RWPE1 (cell line): ENCODE measurements at places on chromosomes 1 and 21.
A peak's percentile ranks its signal among the peaks of the same experiment; 100 is the strongest.

- peak; percentile 93 for DNase-seq
Measured at GRCh38 chr21:33434770-33435360, 31.7 kb downstream of the IFNGR2 start.

DNA sequence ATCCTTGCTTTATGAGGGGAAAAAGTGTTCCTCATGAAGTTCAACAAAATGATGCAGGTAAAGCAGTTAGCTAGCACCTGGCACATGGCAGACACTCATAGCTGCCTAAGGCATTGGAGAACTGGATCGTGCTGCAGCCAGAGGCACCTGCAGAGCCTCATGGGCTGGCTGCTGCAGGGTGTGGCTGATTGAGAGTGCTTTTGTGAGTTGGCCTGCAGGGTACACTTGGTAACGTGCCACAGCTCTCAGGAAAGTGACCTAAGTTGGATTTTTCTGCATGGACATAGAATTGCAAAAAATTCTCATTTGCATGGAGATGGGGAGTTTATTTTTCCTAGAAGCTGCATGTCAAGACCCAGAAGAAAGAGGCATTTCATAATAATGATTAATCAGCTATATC is 31.6 kb upstream of the IL20 start:
- DNase-seq: no peak

DNA sequence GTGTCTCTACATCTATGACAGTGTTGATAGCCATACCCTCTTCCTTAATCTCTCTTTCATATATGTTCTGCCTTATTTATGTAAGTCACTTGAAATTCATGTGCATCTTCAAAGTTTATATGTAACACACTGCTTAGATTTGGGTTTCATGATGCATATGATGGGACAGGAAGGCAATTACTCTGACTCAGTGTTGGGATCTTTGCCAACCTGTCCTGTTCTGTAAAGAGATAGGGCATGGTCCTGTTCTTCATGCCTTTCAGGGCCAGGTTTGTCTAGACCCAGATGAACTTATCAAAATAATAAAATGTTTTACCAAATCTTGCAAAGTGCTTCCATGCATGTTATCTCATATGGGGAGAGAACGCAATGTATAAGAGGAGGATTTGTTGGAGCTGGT is 69.5 kb downstream of the TMPRSS15 start:
- no peak for DNase-seq

- DNase-seq: no peak
Measured at GRCh38 chr1:12040457-12041051, 21.3 kb downstream of the MIIP start.

- DNase-seq: no peak
Measured at GRCh38 chr1:243731301-243731891, 118.6 kb downstream of the AKT3 start.

- no peak for DNase-seq
Measured at GRCh38 chr1:172343240-172344160, 77.0 kb upstream of the C1orf105 start.

DNA sequence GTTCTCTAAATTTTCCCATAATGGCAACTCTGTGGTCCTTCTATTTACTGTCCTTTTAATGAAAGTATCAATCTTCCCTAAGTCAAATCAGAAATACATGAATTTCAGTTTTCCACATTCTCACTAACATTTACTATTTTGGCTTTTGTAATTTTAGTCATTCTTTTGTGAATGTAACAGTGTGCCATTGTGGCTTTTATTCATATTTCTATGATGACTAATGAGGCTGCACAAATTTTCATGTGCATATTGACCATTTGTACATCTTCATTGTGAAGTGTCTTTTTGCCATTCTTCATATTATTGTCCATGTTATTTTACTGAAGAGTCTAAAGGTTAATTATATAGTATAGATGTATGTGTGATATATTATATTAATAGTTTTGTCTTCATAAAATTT is 431.0 kb upstream of the BRINP3 start:
- no peak for DNase-seq

- DNase-seq: no peak
Measured at GRCh38 chr1:243471754-243472745, 216.2 kb downstream of the SDCCAG8 start.

DNA sequence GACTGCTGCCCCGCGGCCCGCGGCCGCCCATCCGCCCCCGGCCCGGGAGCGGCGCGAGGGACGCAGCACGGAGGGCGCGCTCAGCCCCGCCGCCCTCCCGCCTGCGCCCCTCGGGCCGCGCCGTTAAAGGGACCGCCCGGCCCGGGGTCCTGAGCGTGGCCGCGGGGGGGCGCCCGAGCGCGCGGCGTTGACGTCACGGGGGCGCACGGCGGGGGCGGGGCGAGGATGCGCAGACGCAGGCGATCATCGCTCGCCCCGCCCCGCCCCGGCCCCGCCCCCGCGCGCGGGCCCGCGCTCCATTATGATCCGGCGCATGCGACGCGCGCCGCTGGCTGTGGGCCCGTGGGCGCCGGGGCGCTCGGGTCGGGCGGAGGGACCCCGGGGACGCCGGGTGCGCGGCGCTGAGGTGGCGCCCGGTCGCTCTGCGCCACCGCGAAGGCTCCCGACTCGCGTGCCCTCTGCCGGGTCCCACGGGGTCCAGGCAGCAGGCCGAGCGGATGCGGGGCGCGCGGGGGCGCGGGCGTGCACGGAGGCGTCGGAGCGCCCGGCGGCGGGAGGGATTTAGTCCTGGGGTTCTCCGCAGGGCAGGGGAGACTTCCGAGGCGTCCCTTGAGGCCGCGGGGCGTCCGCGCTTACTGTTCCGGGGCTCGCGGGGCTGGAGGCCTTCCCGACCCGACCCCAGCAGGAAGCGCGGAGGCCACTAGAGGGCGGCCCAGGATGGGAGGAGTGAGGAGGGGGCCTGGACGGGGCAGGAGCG is at the start of gene DVL1:
DVL1 (minus strand) TSS at position 163 of the 757 bp plus-strand sequence. CDS start 353 bp downstream, outside the sequence.
- peak; percentile 68 for DNase-seq

DNA sequence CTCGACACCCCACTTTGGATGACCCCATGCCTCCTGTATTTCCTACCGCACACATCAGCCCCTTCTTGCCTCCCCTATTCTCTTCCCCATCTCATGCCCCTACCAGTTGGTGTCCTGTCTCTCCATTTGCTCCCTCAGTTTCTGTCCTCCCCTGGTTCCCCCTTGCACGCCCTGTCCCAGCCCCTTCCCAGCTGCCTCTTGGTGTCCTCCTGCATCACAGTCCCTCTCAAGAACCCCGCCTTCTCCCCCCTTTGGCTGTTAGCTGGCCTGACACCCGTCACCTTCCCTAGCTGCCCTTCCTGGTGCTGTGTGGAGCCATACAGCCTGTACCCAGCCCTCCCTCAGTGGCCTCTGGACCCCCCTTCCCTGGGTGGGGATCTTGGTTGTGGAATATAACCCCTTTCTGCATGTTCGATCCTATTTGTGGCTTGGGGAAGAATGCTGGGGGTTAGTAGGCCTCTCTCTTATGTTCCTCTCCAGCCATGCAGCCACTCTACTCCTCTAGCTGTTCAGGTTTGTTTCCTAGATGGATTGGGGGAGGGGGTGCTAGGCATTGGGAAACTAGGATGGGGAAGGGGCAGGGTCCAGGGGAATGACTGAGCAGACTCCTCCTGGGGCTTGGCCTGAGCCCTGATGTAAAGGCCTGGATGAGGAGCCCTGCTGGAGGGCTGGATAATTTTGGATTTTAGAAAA is 41.4 kb upstream of the NFASC start:
- DNase-seq: no peak

GRCh38 chr1:110005971-110006370 is 21.4 kb downstream of the AHCYL1 start:
- no peak for DNase-seq

- DNase-seq: no peak
Measured at GRCh38 chr1:207815466-207815865, 63.6 kb downstream of the CD46 start.

DNA sequence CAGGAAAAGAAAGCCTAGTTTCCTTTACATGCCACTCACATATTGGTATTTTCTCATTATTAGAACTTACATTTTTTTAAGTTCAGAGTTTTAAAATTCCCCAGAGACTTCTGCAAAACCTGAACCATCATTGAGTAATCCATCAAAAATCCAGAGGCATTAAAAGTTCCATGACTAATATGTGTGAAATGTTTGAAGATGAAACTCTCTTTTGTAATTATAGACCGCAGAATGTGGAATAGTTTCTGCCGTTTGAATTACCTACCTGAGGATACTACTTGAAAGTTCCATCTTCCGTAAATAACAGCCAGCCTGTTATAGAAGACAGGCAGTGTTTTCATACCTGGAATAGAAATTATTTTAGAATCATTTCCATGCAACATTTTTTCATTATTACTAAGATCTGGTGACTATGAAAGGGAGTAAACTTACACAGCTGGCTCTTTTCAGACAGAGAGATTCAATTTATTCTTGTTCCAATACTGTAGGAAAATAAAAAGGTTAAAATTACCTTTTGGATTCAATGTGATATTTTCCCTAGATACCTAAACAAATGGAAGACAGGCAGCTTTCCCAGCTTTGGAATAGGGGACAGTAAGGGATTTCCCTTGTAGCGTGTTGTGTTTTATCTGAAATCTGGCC is 131.4 kb downstream of the ST6GALNAC5 start:
- peak; percentile 85 for DNase-seq

GRCh38 chr1:220681220-220681880 is 8.8 kb upstream of the C1orf115 start:
- no peak for DNase-seq

DNA sequence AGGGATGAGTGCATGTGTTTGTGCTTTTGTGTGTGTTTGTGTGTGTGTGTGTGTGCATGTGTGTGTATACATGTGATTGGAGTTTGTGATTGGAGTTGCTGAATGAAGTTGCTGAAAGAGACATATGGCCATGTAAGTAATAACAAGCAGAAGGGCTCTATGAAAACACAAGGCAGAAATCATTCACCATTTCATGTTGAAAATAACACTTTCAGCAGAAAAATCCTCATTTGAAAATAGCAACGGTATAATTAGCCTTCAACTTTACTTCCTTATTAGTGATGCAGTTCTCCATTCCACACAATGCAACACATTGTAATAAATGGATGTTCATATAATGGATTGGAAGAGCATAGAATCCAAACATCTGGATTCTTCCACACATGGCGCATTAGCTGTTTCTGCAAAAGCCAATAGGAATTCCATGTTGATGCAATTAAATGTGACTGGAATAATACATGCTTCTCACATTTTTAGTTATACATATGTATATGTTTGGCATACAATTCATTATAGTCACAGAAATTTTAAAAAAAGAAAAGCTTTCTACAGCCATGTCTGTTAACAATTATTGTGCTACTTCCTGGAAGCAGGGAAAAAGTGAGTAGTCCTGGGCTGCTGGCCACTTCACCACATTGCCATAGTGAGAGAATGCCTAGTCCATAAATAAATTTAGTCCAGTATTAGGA is 538.0 kb downstream of the LTN1 start:
- no peak for DNase-seq

- no peak for DNase-seq
Measured at GRCh38 chr1:158331106-158331425, 265 bp downstream of the CD1B start.

DNA sequence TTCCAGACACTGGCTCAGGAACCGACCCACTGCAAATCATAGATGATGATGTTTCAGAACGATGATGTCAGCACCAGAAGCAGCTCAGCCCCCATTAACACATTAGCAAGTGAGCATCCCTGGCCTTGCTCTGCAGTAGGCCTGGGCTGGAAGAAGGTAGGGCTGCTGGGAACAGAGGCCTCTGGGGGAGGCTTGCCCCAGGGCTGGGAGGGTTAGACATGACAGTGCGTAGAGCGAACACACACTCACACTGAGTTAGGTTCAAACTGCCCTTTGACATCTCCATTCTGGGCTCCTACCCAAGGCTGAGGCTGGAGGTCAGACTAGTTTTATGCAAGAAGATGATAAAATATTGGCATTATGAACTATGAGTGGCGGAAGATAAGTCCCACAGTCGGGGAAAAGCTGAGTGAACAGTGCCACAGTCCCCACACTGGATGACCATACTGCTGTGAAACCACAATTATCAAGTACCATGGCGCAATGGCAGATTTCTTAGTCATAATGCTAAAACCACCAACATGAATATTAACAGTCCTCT is 91.1 kb downstream of the DMRTB1 start:
- no peak for DNase-seq

GRCh38 chr1:209870151-209870831 is 42.5 kb downstream of the UTP25 start:
- no peak for DNase-seq

- DNase-seq: peak; percentile 77
Measured at GRCh38 chr1:203628201-203629015, 1.8 kb downstream of the ATP2B4 start.

- DNase-seq: no peak
Measured at GRCh38 chr1:60527567-60527966, 454.0 kb upstream of the C1orf87 start.

DNA sequence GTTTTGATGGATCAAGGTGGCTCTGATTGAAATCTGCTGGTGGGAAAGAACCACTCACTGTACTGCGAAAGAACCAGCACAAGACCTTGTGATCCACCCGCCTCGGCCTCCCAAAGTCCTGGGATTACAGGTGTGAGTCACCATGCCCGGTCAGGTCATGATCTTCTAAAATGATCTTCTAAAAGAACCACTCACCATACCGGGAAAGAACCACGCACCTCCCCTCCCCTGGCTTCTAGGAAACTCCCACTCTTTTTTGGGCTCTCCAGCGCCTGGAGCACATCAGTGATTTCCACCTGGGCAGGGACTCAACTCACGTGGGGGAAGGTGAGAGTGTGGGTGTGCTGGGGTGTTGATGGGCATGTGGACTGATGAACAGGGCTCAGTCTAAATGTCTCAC is 7.9 kb upstream of the RAB7B start:
- DNase-seq: no peak

DNA sequence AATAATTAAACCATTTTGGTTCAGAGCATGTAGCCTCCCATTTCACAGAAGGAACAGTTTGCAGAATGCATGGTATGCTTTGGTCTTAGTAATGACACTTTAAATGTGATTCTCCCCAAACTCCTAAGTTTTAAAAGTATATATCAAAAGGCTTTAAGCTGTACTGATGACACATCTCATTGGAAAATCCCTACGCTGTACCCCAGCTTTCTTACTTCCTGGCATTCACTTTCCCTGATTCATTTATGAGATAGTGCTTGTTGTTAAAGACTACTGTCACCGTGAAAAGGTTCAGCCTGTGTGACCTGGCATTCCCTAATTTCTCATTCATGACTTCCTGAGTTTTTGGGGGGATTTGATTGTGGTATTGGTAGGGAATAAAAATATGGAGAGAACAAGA is 53.4 kb downstream of the MPZL1 start:
- no peak for DNase-seq

- no peak for DNase-seq
Measured at GRCh38 chr1:180311011-180311730, 81.1 kb downstream of the LHX4 start.
